MCF 10A (cell line): ENCODE measurements at places on chromosomes 12 and 14.

- DNase-seq = no peak
Observed at GRCh38 chr12:25438638-25439037, 114.4 kb downstream of the LMNTD1 start.

DNA sequence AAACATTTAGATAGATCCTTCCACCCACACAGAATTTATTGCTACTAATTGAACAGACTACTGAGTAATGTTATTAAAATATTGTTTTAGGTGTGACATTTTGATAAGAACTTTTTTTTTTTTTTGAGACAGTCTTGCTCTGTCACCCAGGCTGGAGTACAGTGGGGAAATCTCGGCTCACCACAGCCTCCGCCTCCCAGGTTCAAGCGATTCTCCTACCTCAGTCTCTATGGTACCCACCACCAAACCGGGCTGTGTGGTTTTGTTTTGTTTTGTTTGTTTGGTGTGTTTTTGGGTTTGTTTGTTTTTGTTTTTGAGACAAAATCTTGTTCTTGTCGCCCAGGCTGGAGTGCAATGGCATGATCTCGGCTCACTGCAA is 40.9 kb downstream of the COX16 start:
- DNase-seq = no peak

- DNase-seq = peak; percentile 38
Observed at GRCh38 chr14:80636071-80636470, 305.5 kb downstream of the CEP128 start.

DNA sequence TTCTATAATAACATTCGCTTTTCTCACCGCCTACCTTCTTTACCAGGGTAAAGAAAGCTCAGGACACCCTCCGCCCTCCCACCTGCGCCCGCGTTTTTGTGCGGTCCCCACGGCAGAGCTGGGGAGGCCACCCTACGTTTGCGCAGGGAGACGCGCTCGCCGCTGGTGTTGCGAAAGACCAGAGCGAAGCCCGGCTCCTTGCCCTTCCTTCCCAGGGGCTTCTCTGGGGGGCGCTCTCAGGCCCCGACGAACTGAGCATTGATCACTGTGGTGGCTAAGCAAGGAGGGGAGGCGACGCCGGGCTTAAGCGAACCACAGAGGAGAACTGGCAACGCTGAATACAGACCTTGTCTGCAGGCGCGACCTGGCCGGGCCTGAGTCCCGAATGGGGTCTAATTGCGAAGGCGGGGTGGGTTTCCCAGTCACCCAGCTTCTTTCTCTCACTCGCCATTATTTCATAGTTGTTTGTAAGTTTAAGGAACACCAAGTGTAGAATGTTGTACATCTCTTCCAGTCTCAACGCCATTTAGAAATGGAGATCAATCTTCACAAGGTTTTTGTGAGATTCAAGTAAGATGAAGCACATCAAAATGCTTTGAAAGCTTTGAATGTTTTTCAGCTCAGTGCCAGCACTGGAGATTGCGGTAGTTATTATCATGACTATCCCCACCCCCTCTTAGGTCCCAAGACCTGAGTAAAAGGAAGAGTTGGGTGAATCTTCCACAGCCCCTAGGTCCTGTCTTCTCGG is 1.7 kb upstream of the NKX2-1 start:
- no peak for DNase-seq

- DNase-seq = peak; percentile 78
Observed at GRCh38 chr12:4628406-4628805, 20.4 kb downstream of the AKAP3 start.

- DNase-seq = no peak
Observed at GRCh38 chr12:42502682-42503081, 86.9 kb downstream of the PRICKLE1 start.

- no peak for DNase-seq
Observed at GRCh38 chr12:10891937-10892336, 7.9 kb upstream of the PRH1 start.

GRCh38 chr12:44428825-44429224 is 447.3 kb downstream of the NELL2 start:
- peak; percentile 5 for DNase-seq

GRCh38 chr14:34020014-34020413 is 69.1 kb upstream of the EGLN3 start:
- no peak for DNase-seq

- no peak for DNase-seq
Observed at GRCh38 chr12:49261721-49262120, 3.2 kb upstream of the TUBA1C start.

GRCh38 chr14:49583629-49584028 is 2.6 kb downstream of the RPS29 start:
- DNase-seq = no peak

GRCh38 chr12:58969237-58969636 is 48.9 kb upstream of the LRIG3 start:
- no peak for DNase-seq

DNA sequence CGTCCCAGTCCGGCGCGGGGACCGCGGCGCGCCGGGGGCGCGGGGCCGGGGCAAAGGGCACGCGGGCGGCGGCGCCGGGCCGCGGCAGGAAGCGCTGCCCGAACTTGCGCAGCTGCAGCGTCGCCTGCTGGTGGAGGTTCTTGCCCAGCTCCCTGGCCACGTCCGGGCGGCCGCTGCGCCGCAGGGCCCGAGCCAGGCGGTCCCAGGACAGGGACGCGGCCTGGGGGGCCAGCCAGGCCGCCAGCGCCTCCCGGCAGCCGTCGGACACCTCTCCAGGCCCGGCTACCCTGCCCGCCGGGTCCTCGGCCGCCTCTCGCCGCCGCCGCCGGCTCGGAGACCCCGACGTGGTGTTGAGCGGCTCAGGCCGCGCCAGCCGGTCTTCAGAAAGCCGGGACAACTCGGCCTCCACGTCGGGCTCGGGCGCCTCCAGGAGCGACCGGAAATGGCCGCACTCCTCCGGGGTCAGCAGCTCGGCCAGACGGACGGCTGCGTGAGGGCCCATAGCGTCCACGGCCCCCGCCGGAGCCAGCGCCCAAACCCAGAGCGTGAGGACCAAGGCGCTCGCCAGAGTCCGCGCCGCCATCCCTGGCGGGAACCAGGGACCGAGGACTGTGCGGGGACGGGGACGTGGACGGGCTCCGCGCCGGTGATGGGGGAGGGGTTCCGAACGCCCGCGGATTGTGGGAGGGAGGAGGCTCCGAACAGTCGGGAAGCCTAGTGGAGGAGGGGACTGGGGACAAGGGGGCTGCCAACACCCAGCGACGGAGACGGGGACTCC is 34.0 kb downstream of the FIGNL2 start:
- DNase-seq = no peak

- DNase-seq = no peak
Observed at GRCh38 chr14:104082807-104083206, 2.7 kb upstream of the ASPG start.

DNA sequence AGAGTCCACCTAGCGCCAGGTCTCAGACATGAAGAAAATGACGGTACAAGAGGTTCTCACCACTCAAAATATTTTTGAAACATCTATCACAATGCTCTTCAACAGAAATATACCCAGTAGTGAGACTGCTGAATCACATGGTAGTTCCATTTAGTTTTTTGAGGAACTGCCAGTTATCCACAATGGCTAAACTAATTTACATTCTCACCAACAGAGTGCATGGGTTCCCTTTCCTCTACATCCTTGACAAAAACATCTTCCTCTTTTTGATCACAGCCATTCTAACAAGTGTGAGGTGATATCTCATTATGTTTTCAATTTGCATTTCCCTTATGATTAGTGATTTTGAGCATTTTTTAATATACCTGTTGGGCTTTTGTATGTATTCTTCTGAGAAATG is 5.7 kb upstream of the GPR65 start:
- DNase-seq = no peak

- no peak for DNase-seq
Observed at GRCh38 chr14:32304296-32304695, 24.8 kb upstream of the AKAP6 start.

DNA sequence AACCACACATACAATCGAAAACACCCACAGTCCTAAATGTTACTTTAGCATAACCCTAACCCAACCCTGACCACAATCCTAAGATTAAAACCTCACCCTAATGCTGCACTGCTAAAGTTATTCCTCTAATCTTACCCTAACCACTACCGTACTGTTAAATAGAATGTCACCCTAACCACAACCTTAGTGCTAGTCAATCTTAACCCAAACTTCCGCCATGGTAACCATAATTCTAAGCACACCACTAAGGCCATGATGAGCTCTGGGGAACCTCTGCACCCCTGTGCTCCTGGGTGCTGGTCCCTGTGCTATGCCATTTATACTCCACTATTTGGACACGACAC is 38.0 kb downstream of the LTBP2 start:
- DNase-seq = no peak

DNA sequence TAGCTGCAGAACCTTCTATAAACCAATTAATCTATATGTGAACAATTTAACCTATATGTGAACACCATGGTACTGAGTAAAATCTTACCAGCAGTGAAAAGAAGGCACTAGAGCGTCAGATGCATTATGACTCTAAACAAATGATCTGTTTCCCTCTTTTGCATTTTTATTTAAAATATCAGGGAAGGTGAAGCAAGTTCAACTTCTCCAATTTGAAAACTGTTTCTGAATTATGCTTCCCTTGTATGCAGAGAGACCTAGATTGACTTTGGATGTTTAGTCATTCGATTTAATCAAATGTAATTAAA is 80.9 kb downstream of the DAD1 start:
- no peak for DNase-seq

DNA sequence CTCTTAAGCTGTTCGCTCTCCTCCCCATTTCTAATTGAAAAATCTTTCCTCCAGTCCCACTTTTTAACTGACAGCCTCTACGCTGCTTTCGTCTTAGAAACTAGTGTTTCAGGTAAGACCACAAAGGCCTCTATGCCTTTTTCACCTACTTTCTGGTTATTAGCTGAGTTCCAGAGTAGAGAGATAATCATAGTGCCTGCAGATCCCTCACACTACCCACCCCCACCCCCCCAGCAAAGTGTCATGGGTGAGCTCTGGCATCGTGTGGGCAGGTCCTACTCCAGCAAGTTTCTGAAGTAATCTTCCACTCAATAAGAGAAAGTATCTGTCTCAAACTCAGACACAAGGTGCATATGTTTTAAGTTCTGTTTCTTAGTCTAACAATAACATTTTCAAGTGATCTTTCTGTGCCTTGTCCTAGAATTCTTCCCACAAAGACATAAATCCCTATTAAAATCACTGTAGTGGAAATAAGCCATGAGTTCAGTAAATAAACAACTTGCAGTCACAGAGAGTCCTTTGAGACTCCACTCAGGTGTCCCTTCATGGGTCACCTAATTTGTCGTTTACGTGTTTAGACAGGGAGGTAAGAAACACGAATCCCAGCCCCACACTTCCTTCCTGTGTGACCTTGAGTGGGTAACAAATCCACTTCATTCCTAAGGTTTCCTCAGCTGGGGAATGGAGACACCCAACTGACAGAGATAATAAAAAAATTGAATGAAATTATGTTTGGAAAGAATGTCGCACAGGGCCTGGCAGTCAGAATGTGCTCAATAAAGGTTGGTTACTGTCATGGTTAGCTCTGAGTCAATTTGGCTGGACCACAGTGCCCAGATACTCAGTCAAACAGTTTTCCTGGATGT is 228.9 kb upstream of the CAND1 start:
- DNase-seq = no peak

DNA sequence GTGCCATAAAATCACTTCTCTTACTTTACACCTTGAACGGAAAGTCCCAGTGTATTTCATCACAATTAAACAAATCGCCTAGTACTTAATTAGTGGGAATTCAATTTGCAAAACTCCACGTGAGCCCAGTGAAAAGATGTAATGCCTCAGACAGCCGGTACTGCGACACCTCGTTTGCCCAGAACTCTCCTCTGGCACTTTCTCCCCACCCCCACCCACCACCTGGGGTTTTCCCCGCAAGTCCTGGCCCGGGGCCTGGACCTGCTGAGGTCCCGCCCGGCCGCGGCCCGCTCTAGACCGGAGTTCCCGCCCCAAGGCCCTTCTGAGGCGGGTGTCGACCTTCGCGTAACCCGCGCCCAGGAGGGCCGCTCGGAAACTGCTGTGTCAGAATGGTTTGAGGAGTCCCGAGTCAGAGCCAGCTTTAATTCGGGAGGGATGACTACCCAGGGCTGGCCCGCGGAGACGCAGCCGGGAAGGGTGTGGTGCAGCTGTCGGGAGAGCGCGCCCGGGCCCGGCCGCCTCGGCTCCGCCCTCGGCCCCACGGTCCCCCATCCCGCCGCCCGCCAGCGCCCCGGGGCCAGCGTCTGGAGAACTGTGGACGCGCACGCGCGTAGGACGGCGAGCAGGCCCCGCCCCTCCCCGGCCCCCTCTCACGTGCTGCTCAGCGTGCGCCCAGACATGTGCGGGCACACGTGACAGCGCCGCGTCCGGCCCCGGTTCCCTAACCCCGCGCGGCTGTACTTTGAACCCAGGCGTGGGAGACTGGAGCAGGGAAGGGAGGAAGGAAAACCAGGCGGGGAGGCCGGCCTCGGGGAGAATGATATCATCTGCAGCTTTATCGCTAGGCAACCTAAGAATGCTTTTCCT is 10.8 kb downstream of the BHLHE41 start:
- peak; percentile 84 for DNase-seq

DNA sequence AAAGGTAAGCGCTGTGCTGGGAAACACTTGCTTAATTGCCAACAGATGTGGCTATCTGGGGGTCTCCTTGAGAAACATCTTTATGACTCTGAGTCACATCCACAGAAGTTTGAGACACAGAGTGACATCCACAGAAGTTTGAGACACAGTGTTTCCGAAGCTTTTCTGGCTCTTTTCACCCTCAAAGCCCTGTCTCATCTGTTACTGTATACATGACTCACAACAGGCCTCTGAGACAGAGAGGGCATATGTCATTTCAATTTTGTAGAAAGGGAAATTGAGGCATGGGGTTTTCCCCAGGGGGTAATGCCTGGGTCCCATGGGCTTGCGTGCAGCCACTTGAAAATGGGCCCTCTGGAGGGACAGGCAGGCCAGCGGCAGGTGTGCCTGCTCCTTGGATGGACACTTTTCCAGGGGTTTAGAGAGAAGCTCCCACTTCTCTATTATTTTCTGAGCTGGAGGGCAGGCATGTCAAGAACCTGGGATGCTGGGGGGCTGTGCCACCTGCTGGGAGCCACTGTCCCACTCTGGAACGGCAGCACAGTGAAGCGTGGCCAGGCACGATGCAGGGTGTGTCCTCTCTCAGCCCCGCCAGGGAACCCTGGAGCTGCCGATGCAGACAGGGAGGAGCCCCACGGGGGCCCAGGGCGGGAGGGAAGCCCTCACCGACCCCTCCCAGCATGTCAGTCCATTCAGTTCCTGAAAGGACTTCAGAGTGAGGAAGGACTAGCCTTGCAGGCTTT is 111.3 kb upstream of the FKBP4 start:
- no peak for DNase-seq
